ENCODE measurements at places on chromosomes 11 and 22.

DNA sequence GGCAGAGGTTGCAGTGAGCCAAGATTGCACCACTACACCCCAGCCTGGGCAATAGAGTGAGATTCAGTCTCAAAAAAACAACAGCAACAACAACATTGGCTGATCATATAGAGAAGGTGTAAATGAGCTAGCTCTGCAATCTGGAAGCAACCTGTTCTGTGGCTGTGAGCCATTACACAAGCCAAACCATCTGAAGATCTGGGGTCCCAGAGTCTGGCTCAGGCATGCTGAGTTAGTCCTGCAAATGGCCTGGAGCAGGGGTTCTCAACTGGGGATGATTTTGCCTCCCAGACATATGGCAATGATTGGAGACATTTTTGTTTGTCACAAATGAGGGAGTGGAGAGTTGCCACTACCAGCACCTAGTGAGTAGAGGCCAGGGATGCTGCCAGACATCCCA lies 42.3 kb upstream of the RAB1B start:
- no peak for DNase-seq

DNA sequence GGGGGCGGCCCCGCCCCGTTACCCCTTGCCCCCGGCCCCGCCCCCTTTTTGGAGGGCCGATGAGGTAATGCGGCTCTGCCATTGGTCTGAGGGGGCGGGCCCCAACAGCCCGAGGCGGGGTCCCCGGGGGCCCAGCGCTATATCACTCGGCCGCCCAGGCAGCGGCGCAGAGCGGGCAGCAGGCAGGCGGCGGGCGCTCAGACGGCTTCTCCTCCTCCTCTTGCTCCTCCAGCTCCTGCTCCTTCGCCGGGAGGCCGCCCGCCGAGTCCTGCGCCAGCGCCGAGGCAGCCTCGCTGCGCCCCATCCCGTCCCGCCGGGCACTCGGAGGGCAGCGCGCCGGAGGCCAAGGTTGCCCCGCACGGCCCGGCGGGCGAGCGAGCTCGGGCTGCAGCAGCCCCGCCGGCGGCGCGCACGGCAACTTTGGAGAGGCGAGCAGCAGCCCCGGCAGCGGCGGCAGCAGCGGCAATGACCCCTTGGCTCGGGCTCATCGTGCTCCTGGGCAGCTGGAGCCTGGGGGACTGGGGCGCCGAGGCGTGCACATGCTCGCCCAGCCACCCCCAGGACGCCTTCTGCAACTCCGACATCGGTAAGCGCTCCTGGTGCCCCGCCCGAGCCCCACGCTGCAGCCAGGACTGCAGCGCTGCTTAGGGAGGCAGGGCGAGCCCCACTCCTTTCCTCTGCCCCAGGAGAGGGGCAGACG lies at the start of gene TIMP3:
TIMP3 (plus strand) TSS at position 169 of the 700 bp plus-strand sequence; CDS start at position 466, 297 bp downstream.
- peak; percentile 12 for DNase-seq

- no peak for DNase-seq
These were observed 52.3 kb upstream of the YWHAH start for GRCh38 chr22:31892080-31892433.

DNA sequence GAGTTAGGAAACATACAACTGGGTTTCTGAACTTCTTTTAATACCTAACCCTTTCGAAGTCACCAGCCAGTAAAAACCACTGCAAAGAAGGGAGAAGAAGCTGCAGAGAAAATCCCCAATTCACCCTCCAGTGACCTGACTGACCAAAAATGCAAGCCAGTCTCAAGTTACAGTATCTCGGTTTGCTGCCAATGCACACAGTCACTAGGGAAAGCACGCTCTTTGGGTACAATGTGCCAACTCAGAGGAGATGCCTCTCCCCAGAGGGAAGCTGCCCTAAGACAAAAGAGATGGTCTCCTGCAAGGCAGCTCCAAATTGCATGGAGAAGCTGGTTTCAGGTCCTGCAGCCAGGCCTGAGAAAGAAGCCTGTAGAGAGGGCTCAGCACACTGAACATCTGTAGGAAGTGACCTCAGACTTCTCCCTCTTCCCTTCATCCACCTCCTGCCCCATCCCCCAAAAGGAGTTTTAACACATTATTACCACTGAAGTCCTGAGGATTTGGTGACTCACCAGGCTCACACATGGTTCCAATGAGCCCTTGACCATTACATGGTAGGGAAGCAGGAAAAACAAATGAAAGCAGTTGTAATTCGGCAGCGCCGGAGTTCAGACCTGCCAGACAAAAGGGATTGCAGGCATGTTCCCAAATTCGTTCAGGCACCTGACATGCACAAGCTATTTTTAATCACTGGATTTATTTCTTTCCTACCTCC lies 90.1 kb downstream of the ETS1 start:
- DNase-seq, result no peak

- DNase-seq, result no peak
These were observed 77.6 kb downstream of the FDX1 start for GRCh38 chr11:110507328-110507727.

DNA sequence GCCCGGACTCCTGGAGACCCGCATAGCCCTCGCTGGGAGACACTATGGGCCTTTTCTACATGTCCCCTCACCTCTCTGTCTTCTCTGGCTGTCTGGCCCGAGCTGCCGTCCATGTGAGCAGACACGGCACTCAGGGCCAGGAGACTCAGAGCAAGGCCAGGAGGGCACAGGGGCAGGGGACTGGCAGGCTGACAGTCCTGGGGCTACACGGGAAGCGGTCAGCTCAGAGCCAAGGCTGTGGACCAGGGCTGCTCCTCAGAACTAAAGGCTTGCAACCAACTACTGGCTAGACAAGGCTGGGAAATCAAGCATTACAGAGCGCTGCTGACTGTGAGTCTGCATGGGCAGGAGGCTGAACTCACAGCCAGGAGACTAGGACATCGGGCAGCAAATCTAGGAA lies 56.1 kb upstream of the CDON start:
- DNase-seq, result no peak

DNA sequence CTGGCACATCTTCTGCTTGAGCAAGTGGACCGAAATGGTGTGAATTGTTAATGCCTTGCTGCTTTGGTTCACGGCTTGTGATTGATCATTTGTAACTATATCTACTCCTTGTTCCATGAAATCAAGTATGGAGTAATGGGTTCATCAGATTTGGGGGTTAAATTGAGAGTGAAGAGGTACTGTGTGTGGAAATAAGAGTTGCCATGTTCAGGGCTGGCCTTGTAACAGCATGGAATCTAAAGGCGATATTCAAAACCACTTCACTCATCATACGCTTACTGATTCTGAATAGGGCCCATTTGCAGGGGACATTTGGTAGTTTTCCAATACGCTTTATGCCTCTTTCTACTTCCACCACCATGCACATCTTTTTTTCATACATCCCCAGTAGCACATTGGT lies 122.2 kb downstream of the DCDC1 start:
- no peak for DNase-seq
